ENCODE measurements at places on chromosomes 2 and 18.

GRCh38 chr2:157441072-157441454, 2.8 kb downstream of the CYTIP start:
- DNase-seq = no peak

DNA sequence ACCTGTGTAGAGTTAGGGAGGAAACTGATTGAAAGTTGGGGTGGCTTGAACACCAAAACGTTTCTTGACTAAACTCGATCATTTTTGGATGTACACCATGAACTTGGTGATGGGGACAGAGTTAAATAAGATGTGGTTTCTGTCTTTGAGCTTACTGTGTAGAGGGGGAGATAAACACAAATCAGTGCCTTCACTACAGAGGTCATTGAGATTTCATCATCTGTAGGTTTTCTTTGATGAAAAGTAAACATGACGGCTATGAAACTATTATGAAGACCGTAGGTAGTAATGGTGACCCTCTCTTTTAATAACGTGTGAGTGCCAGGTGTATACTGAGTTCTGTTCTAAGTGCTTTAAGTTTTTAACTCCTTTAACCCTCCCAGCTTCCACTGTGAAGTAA, 6.5 kb downstream of the LCLAT1 start:
- DNase-seq = no peak

DNA sequence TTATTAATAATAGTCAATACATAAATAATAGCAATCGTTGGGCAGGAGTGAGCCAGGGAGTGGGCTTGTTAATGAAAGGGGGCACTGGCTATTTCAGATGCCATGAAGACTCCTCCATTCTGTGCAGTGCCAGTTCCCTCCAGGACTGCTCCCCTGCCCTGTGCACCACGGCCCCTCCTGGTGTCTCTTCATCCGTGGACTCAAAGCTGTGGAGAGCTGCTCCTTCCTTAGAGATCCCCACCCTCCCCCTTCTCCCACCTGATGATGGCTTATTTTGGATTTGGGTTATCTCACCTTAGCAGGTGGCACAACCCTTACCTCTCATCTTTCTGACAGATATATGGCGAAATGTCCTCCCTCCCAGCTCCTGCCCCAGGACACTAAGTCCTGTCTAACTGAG, 3.1 kb upstream of the CELF4 start:
- DNase-seq = no peak

GRCh38 chr2:229719926-229720647, 5.7 kb upstream of the DNER start:
- no peak for DNase-seq

DNA sequence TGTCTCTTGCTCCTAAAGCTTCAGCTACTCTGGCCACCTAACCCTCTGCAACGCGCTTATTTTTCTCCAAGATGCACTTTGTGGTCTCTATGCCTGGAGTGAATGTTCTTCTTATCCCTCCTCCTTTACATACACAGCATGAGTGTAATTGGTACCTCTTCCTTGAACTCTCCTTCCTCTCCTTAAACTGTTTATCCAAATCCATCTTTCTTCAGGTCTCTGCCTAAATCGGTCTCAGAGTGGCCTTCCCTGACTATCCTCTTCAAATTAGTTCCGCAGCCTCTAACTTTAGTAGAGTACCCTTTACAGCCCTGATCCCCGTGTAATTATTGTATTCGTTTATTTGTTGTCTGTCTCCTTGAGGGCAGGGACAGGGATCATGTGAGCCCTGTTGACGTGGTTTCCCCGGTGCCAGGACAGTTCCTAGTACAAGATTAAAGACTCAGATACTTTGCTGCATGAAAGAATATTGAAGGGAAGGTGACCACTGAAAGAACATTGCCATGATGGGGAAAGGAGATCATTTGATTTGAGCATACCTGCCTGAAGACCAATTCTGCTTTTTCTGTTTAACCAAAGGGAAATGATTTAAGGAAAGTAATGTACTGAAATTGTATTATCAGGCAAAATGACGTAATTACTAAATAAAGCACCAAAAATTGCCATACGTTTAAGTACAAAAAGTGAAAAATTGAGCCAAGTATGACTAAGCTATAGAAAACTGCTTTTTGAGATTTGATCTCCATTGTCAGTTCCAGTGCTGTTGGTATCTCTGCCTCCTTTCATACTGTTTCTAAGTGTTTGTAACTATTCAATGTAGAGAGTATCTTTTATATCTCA, 1.2 kb downstream of the CNOT9 start:
- DNase-seq = no peak

All from iPS DF 6.9 (cell line).